ENCODE measurements at places on chromosomes 4 and X.

DNA sequence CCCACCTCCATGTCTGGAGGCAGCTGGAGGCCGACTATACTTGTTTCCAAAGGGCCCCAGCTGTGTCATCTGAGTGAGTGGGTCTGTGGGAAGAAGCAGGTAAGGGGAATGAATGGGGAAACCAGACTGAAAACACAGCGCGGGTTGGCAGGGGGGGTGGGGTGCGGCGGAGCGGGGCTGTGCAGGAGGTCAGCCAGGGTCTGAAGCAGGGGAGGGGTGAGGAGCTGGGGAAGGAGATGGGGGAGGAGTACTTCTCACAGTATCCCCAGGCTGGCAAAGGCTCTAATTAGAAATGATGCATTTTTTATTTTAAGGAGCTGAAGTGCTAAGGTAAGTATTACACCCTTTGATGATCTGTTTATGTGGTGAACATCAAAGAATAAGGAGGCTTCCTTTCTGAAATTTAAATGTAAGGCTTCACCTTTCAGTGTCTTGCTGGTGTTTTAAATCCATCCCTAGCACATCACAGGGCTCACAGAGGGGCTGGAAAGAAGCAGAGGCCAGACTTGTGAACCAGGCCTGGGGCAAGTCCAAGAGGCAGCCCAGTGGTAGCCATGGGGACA is 37.5 kb downstream of the SMIM20 start:
- DNase-seq, result no peak

DNA sequence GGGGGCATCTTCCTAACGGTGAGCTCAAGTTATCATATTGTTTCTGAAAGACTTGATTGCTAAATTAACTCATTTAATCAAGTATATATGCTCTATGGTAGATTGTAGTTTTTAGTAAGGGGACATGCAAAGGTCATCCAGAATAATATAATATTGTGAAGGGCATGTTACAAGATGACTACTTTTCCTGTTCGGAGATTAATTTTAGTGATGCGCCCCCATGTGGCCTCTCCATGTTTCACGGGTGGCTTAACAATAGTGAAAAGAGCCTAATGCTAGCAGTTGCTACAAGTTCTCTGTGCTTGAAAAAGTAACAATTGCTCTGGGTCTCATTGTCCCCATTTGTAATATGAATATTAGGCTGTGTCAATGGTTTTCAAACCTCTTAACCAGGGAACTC is 12.2 kb downstream of the SMPX start:
- no peak for DNase-seq

- DNase-seq, result no peak
Observed at GRCh38 chr4:147477439-147477838, 3.5 kb upstream of the EDNRA start.

GRCh38 chr4:15694431-15694830 is 8.4 kb upstream of the BST1 start:
- no peak for DNase-seq

DNA sequence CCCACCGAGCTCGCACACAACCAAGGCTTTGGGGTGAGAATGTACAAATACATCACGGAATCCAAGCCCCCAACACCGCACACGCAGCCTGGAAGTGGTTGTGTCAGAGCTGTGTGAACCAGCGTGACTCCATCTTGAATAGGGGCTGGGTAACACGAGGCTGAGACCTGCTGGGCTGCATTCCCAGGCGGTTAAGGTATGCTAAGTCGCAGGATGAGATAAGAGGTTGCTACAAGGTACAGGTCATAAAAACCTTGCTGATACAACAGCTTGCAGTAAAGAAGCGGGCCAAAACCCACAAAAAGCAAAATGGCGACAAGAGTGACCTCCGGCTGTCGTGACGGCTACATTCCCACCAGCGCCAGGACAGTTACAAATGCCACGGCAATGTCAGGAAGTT is 258.4 kb downstream of the DHRSX start:
- DNase-seq, result no peak

- DNase-seq, result peak; percentile 40
Observed at GRCh38 chr4:36006226-36006625, 238.1 kb downstream of the ARAP2 start.
